Suprapubic skin (tissue), 4 donors: ENCODE measurements at places on chromosomes 2 and 18. TPM values are rescaled to one million over a fixed set of nuclear protein-coding genes. Genes with fewer than 3 reads are reported as not detected.

- no peak for DNase-seq
These were observed 1.5 kb upstream of the PELI1 start for GRCh38 chr2:64145714-64146113.

DNA sequence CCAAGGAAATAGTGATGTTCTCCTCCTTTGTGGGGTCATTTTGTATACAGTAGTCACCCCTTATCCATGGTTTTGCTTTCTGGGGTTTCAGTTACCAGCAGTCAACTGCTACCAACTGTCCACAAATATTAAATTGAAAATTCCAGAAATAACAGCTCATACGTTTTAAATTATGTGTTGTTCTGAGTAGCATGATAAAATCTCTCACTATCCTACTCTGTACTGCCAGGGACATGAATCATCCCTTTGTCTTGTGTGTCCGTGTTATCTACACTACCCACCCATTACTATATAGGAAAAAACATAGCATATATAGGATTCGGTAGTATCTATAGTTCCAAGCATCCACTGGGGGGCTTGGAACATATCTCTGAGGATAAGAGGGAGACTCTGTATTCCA, 120.9 kb upstream of the DCC start:
- no peak for DNase-seq

Gene TUBA3E
- total RNA-seq, result not detected

DNA sequence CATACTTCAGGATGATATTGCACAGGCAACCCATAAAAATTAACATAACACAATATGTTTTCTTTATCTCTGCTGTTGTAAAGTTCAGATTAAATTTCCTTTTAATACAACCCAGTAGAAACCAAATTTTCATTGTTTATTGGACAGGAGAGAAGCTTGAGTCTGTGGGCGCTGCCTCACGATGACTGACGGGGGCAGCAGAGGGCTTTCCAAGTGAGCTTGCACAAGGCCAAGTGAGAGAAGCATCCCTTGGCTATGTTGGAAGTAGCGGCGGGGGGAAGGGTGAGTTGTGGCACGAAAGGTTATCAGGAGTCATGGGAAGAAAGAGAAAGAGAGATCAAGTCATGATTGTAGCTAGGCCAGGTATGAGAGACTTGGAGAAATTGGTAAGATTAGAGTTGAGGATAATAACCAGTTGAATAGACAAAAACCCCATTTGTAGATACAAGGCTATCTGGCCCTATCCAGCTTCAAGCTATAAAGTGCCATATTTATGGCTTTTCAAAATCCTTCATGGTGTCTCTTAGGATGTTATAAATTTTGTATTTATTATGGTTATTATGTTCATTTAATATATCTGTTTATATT, 413.7 kb upstream of the FAM98A start:
- DNase-seq, result no peak

Gene SOWAHC
- total RNA-seq, result 42.8 TPM

- no peak for DNase-seq
These were observed 58.9 kb upstream of the CTNNA2 start for GRCh38 chr2:79453918-79454317.

DNA sequence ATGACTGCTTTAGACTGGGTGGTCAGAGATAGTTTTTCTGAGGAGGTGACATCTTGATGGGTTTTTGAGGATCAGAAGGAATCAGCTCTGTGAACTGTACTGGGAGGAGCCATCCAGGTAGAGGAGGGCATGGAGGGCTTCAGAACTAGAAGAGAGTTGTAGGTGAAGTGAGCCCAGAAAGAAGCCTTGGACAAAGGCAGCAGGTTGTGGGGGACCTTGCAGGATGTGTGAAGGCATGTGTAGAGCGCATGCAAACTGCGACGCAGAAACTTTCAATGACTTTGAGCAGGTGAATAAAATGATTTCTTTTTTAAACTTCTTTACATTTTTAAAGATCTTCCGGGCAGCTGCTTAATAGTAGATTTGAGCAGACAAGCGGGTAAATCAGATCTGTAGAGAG, 83.9 kb upstream of the SIX2 start:
- peak; percentile 6 for DNase-seq

DNA sequence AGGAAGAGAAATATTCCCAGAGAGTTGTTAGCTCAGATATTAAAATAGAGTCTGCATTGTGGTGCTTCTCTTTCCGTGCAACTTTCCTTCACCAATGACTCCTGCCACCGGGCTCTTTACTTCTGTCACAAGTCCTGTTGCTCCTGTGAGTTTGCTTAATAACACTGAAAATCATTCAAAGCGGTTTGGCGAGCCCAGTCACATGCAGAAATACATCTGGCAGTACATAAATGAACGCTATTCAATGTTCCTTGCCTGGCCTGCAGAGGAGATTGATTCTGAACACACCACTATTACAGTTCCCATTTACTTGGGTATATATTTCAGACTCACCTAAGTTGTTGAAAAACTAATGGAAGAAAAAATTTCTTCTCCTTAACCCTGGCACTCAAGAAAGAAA, 276.6 kb downstream of the ZNF521 start:
- DNase-seq, result no peak

Gene PLGLB2
- 0.26 TPM for total RNA-seq

DNA sequence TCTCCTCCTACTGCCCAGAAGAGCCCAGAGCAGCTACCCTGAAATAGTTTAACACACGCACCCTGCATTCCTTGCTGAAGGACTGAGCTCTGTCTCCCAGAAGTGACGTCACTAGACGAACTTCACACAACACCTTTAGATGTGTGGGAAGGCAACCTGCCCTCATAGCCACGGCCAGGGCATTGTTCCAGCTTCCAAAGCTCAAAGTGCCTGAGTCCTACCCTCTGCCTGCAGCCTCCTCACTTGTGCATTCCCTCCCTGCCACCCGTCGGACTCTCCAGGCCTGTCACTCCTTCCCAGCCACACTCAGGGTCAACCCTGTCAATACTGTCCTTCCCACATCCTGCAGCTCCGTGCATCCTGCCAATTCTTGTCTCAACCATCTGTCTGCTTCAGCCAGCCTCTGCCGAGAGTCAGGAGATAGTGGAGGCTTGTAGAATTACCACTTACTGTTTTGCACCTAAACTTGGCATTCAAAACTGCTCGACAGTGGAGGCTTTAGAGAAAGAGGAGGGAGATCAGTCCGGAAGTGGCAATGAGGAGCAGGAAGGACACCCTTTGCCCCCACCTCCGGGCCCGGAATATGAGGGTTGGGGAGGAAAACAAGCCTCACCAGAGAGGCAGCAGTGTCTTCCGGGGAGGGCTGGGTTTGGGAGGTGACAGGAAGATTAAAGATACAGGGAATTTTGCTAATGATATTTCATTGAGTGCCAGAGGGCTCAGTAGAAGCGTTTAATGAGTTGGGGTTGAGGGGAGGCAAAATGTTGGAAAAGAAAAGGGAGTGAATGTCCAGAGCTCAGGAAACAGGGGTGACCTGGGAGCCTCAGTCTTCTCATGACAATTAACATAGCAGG, 72.3 kb upstream of the ATG16L1 start:
- DNase-seq, result no peak

DNA sequence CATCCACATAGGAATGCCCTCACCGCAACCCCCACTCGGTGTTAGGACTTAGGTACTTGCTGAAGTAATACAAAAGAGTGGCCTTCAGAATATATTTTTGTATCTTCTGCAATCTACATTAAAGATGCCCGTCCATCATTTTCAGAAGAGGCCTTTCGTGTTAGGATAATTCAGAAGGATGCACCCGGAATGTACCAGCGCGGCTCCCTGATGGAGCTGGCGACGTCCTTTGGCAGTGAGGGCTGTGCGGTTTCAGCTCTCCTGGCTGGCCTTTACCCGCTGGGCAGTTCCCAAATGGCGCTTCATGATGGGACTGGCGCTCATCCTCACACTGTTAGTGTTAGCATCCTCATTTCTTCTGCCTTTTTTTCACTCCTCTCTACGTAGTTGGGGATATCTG, 15.3 kb downstream of the TWIST2 start:
- peak; percentile 71 for DNase-seq

DNA sequence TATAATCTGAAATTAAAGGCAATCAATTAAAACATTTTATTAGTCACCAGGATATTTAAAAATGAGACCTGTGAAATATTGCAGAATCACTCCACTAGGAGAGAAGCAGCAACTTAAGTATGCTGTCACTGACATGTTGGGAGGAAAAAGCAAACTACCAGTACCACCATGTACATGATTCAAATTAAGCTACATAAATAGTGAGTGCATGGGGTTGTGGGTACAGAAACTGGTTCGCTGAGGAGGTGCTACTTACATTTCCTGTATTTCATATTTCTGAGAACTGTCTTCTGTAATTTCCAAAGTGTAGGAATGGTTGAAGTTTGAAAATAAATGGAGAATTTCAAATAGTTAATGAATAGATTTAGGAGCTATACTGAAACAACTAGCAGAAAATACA, 7.9 kb upstream of the NR4A2 start:
- no peak for DNase-seq

GRCh38 chr2:233264667-233265066, 13.2 kb downstream of the ATG16L1 start:
- no peak for DNase-seq

DNA sequence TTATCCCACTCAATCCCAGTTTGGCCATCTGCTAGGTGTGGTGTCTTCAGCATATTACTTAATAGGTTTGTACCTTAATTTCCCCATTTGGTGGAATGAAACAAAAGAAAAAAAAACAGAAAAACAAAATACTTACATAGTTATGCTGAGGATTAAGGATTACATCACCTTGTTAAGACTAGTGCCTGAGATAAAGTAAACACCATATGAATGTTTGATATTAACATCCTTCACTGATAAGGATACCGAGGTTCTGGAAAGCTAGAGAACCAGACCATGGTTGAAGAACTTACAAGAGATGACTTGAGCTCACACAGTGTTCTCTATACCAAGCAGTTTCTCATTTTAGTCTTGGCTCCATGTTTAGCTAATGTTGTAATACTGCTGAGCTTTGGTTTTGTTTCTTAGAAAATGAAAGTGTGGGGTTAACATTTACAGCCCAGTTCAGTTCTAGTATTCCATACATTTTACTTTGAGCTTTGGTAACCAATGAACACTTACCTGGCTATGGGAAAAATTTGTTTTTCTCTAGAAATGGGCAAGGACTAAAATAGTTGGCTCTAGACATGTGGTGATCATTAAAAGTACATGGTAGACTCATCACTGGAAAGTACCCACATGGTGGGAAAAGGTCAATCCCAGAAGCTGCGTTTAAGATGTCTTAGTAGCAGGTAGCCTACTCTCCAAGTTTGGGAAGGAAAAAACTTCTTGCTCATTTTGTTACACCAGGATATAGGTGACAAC, 5.8 kb upstream of the GPD2 start:
- no peak for DNase-seq

Gene RNPEPL1
- total RNA-seq, result 70.8 TPM

GRCh38 chr2:46960618-46961017, 45.0 kb upstream of the MCFD2 start:
- no peak for DNase-seq
